ENCODE measurements at places on chromosomes 16 and 17.

DNA sequence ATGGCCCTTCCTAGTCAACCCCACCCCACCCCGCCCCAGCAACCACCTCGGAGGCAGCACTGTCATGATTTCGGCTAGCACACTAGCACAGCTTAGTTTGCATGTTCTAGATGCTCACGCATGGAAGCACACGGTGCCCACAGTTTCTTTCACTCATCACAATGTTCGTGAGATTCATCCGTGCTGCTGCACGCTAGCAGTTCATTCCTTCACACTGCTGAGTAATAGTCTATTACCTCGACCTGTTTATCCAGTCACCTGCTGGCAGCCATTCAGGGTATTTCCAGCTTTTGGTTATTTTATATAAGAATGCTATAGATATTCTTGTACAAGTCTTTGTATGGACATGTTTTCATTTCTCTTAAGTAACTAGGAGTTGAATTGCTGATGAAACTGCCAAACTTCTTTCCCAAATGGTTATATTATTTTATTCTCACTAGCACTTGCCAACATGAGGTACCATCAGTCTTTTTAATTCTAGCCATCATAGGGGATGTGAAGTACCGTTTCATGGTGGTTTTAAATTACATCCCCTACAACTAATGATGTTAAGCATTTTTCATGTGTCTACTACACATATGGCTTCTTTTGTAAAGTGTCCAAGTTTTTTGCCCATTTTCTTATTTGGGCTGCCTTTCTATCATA is 75.7 kb downstream of the CYTH1 start:
- DNase-seq, result no peak

GRCh38 chr16:7646821-7647500 is 314.3 kb downstream of the RBFOX1 start:
- no peak for DNase-seq

DNA sequence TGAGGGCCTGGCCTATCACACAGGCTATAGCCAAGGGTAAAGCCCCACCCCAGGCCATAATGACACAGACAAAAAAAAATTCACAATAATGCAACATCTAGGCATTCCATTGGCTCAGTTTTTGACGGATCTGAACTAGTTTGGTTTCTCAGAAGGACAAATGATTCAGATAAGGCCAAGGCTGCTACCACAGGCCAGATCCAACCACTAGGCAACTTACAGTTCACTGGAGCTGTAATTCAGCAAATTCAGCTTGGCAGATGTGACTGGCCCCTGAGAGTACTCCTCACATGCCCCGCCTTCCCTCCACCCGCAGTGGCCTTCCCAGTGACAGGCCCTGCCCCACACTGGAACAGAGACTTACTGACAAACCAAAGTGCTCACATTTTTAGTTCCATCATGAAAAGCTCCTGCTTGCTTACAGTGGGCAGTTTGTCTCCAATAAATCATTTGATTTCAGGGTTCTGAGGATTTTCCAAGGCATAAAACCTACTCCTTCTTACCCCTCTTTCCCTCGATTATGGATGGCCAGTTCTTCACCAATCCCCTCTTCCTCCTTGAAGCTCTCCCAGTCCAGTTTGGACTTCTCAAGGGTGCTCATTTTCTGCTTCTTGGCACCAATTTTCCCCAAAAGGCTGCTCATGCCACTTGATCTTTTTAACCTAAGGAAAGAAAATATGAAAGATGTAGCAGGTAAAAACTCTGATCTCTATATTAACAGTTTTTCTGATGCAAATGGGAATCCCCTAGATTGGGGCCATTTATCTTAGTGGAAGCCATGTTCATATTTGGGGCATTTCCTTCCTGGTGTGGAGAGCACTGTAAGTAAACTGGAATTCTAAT is 53.3 kb upstream of the BCAR1 start:
- no peak for DNase-seq

- DNase-seq, result peak; percentile 96
These were observed 6.7 kb downstream of the CBX8 start for GRCh38 chr17:79789943-79790804.

DNA sequence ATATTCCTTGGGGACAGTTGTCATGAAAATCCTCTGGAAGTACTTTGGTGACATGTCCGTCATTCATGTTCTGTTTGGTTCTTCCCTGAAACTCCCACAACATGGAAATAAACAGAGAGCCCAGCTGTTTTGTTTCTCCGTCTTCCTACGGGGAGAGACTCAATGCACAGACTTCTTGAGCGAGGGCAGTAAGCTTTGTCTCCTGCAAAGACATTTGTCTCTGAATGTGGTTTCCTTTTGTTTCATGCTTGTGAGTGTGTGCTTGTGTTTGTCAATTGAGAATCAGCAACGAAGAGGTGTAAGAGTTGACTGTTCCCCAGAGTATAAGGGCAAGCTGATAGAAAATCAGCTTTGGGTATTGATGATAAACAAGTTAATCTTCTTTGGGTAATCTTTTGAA is 643.0 kb upstream of the RBFOX1 start:
- no peak for DNase-seq

- no peak for DNase-seq
These were observed 9.1 kb downstream of the ASPHD1 start for GRCh38 chr16:29909391-29909790.

DNA sequence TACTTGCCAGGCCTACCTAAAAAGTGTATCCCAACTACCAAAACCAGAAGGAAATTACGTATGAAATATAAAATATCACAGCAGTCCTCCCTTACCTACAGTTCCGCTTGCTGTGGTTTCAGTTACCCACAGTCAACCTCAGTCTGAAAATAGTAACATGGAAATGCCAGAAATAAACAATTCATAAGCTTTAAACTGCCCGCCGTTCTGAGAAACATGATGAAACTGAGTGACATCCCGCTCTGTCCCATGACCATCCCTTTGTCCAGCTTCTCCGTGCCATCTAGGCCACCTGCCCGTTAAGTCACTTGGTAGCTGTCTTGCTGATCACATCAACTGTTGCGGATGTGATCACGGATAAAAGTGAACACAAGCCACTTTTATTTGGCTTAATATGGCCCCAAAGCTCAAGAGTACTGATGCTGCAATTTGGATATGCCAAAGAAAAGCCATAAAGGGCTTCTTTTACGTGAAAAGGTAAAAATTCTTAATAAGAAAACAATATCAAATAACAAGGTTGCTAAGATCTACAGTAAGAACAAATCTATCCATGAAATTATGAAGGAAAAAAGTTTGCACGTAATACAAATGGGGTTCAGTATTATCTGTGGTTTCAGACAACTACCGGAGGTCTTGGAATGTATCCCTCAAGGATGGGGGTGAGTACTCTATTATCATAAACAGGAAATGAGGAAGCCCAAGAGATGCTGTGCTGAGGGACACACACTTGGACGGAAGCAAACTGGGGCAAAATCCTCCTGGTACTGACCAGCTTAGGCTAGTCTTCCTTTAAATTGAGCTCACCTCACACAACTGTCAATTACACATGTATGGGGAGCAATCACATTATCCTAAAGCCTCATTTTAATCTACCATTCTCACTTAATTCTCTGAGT is 8.2 kb downstream of the USP22 start:
- no peak for DNase-seq

- no peak for DNase-seq
These were observed 96.9 kb downstream of the C16orf78 start for GRCh38 chr16:49470513-49470991.

DNA sequence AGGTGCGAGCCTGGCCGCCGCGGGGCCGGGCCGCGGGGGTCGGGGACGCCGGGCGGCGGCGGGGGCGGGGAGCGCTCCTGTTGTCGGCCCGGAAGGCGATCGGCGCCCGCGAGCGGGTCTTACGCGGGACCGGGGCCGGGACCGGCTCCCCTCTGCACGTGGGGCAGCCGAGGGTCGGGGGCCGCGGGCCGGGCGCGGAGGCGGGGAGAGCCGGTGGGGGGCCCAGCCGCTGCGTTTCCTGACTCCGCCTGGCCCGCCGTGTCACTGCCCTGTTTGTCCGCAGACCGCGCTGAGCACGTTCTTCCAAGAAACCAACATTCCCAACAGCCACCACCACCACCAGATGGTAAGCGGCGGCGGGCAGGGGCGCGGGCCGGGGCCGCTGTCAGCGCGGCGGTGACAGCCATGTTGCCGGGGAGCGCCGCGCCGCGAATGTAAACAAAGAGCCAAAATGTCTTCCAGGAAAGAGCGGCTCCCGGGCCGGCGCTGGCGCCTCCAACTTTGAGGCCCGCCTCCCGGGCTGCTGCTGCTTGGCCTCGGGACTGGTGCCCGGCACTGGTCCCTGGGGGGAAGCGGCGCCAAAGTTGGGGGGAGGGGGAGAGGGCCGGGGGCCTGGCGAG is 586 bp downstream of the UBALD2 start:
- peak; percentile 89 for DNase-seq

GRCh38 chr16:89349947-89350633 is 132.6 kb downstream of the ZNF778 start:
- DNase-seq, result no peak

- DNase-seq, result no peak
These were observed 122.0 kb downstream of the USP22 start for GRCh38 chr17:20920815-20921199.

GRCh38 chr16:64181271-64181925 is 940.5 kb downstream of the CDH11 start:
- DNase-seq, result no peak

DNA sequence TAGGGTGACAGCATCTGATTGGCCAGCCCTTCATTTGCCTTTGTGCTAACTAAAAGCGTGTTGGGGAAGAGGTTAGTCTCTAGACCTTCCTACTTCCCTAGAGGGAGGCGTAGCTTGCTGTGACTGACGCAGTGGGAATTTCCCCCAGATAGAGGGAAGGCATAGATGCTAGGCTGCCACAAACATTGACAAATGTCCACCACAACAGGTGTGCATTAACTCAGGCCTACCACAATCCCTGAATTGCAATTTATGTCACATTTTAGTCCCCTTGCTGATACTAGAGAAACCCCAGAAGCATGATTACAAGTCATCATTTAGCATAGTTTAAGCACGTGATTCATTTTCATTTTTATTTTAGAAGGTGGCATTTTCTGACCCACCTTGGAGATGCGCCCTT is 76.3 kb upstream of the WSB1 start:
- DNase-seq, result no peak

GRCh38 chr17:79393358-79394052 is 217.3 kb downstream of the RBFOX3 start:
- peak; percentile 97 for DNase-seq

DNA sequence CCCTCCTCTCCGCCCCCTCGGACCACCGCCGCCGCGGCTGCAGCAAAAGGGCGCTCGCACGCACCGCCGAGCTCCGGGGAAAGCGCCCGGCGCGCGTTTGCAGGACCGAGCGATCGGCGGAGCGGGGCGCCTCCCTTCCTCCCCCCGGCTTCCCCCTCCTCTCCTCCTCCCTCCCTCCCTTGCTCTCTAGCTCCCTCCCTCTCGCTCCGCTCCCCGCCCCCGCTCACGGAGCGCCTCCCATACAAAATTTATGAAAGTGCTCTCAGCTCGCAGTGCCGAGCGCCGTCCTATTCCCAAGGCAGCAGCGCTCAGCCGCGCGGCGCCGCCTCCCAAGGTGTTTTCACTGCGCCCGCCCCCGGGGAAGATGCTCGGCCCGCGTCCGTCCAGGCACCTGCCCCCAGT is at the start of gene RTN4RL1:
Gene RTN4RL1 (minus strand): TSS at position 115 of the 402 bp plus-strand sequence. CDS start 469 bp downstream, outside the sequence.
- DNase-seq, result peak; percentile 77

DNA sequence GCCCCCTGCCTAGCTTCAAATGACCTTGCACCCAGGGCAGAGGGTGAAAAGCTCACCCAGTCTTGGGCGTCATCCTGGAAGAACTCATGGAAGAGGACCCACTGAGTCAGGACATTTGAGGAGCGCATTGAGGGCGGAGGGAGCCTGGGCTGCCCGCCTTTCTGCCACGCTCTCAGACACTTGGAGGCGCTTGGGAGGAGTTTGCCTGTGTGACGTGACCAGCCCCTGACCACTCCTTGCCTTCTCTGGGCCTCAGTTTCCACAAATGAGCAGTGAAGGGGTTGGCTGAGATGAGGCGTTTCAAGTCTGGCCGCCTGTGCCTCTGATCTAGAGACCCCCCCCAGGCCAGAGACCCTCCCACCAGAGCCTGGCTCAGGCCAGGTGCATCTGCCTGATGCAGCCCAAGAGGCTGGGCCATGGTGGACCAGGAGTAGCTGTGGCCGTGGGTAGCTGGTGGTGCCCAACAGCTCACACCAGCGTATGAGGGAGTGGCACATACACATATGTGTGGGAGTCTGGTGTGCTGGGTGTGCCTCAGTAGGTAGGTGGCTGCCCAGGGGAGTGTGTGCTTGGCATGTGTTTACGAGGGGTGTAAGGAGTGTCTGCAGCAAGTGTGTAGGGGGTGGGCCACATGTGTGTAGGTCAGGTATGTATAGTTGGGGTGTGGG is 80.2 kb upstream of the TOB1 start:
- DNase-seq, result no peak

DNA sequence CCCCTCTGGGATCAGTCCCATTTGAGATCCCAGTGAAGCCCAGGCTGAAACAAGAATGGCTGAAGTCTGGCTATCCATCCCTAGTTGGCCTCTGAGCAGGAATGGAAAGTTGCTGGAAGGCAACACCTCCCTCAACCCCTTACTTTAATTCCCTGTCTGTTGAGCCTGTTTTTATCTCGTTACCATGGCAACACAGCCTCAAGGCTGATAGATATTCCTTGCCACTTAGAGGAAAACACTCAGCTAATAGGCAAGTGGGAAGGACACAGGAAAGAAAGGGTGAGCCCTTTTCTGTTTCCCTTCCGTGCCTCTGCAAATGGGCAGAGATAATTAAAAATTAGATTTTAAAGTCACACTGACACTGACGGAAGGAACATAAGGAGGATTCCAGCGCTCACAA is 75.5 kb upstream of the CLEC3A start:
- DNase-seq, result peak; percentile 66

- DNase-seq, result no peak
These were observed 21.4 kb downstream of the HAPSTR1 start for GRCh38 chr16:9112844-9113186.

DNA sequence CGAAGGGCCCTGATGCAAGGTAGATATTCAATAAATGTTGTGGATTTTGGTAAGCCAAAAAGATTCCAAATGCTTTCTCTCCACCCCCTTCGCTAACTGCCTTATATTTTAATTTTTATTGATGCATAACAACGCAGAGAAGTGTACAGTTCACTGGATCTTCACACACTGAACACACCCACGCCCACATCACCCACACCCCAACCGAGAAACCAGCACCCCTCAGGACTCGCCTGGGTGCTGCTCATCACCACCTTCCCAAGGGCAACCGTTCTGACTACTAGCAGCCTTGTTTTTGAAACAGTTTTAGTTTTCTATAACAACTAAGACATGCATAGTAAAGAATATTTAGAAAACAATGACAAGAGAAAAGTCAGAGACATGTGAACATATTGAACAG is 9.1 kb upstream of the PLCG2 start:
- DNase-seq, result no peak

Measured in D341Med (cell line).